CD4-positive, alpha-beta T cell treated with Interferon alpha-2 for 1 hour (primary cell): ENCODE measurements at places on chromosomes 12 and 14.

- no peak for DNase-seq
These were observed 2.0 kb upstream of the TBX5 start for GRCh38 chr12:114407842-114408411.

DNA sequence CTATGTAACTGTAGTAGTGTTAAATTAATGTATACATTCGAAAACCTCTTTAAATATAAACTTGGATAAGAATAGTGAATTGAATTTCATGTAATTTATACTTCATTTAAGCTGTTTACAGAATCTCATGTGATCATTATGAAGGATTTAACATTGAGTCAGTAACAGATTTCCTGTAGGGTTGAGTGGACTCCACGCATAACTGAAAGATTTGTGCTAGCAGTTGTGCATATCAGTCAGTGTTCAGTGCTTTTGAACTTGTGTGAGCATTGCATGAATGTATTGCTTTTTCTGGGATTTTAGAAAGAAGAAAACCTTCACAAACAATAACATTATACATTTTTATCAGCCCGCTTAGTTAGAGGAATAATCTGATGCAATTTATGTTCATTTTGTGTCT lies 1435.3 kb downstream of the LRFN5 start:
- no peak for DNase-seq

DNA sequence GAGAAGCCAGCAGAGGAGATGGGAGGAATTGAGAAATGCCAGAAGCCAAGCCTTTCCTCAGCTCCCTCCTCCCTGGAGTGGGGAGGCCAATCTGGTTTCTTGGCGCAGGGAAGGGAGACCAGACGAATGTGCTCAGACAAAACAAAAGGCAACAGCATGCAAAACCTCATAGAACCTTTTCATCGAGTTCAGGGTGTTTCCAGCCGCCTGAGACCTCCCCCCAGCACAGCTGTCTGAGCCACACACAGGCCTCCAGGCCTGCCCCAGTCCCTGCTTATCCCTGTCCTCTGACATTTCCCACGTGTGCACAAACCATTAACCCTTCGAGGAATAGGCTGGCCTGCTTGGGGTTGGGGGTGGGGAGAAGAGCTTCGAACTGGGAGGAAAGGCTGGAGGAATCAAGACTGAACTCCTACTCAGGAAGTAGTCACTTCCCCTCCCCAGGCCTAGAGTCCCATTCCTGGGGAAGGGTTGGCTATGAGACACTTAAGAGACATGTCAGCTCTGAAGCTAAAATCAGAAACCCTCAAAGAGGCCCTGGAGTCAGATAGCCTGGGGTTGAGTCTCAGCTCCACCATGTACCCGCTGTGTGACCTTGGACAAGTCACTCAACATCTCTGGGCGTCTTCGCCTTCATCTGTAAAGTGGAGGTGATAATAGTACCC lies 10.7 kb downstream of the TBX3 start:
- DNase-seq = no peak

GRCh38 chr12:120498870-120499515 lies 3.1 kb downstream of the DYNLL1 start:
- DNase-seq = no peak
